ENCODE measurements at places on chromosomes 16 and 17.

DNA sequence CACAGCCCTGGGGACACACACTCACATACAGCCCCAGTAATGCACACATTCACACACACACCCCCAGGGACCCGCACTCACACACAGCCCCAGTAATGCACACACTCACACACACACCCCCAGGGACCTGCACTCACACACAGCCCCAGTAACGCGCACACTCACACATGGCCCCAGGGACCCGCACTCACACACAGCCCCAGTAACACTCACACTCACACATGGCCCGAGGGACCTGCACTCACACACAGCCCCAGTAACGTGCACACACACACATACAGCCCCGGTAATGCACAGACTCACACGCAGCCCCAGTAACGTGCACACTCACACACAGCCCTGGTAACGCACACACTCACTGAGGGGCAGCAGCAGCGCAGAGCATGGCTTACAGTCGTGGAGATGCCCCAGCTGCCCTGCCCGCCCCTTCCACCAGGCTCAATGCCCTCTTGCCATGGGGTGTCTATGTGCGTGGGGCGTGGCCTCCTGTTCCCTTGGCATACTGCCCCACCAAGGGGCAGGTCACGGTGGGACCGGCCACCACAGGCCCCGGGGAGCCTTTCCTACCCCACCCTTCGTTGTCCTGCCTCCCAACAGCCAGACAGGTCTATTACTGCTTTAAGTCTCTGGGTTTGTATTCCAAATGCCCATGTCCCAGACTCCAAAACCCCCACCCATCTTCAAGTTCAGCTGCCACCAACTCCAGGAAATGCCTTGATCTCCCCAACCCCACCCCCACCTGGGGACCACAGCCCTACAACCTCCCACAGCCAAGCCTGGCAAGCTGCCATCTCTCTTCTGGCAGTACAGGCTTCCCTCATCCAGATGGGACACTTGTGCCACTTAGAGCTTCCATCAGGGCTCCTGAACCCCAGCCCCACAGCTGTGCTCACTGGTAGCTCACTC is 2.7 kb downstream of the CCDC102A start:
- peak; percentile 29 for DNase-seq

GRCh38 chr16:77916111-77916510 is 106.2 kb upstream of the CLEC3A start:
- DNase-seq, result no peak

GRCh38 chr17:28705074-28705659 is 6.5 kb downstream of the PROCA1 start:
- DNase-seq, result no peak

GRCh38 chr17:75876938-75877751 is 1.2 kb downstream of the TRIM47 start:
- no peak for DNase-seq

GRCh38 chr17:48184721-48185120 is 77.2 kb downstream of the SNX11 start:
- no peak for DNase-seq

Data from effector memory CD4-positive, alpha-beta T cell (primary cell).